ENCODE measurements at places on chromosomes 13 and 19. TPM values are rescaled to one million over a fixed set of nuclear protein-coding genes. Genes with fewer than 3 reads are reported as not detected.

The ZNF135 gene
- total RNA-seq = 7.5 TPM

DNA sequence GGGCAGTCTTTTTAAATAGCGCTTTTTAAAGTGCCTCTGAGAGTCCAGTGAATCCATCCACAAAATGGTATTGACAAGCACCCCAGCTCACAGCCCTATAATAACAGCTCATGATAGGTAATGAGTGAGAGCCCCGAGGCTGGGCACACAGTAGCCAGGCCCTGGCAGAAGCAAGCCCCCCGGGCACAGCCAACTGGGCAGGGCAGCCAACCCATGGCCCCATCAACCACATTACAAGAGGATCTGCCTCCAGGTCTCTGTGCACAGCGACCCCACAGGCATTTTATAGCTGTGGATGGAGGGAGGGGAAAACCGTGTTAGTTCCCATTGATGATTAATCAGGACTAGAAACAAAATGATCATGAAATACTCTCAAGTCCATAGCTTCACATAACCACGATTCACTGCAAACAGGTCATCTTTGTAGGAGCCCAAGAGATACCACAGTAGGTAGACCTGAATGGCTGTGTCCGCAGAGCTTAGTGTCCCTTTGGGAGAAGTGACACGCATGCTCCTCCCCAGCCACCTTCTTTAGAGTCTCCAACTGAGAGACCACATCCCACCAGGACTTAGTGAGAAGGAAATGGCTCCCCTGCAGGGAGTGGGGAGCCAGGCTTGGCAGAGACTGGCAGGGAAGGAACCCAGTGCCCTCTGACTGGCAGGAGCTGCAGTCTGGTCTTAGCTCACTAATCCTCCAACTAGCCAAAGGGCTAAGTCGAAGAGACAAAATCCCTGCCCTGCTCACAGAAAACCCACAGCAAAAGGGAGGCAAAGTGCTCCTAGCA is 4.3 kb upstream of the VSTM2B start:
- no peak for DNase-seq

The ZNF701 gene
- 30.6 TPM for total RNA-seq

The CYP4F2 gene
- total RNA-seq = not detected

DNA sequence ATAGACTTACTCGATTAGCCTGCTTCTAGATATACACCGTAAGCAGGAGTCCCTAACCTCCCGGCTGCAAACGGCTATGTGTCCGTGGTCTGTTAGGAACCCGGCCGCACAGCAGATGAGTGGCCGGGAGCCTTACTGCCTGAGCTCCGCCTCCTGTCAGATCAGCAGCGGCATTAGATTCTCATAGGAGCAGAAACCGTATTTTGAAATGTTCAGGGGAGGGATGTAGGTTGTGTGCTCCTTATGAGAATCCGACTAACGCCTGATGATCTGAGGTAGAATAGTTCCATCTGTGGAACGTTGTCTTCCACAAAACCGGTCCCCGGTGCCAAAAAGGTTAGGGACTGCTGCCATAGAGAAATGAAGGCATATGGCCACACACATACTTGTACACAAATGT is 1491.9 kb downstream of the SLITRK5 start:
- no peak for DNase-seq

- DNase-seq = no peak
These were observed 3.9 kb upstream of the CLEC4M start for GRCh38 chr19:7759156-7759555.

DNA sequence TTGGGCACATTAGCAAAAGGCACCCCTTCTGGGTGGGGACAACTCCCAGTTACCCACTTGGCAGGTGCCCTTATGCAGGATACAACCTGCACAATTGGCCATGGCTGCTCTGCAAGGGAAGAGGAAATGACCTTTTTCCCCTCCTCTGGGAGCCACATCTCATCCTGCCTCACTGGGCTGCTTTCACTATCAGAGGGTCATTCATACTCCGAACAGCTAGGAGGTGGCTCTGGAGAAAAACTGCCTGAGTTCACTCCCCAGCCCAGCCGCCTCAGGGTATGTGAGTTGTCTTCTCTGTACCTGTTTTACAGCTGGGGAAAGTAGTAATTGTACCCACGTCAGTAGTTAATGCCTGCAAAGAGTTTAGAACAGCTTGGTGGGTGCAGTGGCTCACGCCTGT is 7.1 kb upstream of the ACTN4 start:
- no peak for DNase-seq

DNA sequence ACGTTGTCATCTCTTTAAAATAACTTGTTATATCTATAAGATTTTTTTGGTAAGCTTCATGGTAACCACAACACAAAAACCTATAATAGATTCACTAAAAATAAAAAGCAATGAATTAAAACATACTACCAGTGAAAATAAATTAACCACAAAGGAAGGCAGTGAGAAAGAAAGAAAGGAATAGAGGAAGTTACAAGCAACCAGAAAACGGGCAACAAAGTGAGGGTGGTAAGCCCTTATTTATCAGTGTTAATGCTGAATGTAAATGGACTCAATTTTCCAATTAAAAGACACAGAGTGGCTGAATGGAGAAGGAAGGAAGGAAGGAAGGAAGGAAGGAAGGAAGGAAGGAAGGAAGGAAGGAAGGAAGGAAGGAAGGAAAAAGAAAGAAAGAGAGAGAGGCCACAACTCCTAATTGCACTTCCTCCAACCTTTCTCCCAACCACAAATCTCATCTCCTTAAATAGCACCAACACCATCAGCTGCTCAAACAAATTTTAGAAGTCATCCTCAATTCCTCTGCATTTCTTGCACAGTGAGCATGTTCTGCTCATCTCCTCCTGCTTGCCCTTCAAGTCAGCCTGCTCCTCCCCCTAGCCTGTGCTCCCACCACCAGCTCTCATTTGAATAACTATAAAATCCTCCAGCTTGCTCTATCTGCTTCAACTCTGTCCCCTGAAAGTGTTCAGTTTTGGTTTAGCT is 48.6 kb downstream of the CCNA1 start:
- DNase-seq = no peak

DNA sequence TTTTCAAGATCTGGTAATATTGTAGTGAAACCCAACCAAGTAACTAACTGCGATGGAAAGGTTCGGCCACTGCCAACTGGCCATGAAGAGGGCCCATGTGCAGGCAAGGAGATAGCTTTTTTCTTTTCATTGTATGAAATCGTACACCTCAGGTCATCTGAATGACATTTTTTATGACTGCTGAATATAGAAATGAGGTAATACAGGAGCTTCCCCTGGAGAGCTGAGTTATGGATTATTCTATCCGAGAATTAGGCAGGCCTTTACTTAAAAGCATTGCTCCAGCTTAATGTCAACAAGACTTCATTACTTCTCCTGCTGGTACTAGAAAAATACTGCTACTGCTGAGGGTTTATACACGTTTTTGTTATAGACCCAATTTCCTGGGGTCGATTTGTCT is 1215.6 kb downstream of the EFNB2 start:
- DNase-seq = no peak

DNA sequence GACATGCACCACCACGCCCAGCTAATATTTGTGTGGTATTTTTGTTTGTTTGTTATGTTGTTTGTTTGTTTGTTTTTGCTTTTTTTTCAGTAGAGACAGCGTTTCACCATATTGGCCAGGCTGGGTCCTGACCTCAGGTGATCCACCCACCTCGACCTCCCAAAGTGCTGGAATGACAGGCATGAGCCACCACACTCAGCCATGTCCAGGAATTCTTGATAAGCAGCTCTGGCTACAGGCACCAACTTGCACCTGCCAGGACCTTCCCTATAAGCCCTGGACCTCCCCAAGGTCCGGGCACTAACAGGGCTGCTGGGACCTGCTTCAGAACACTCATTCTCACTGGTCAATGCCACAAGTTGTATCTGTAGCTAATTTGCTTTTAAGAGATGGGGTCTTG is 48.7 kb downstream of the TINCR start:
- no peak for DNase-seq

- no peak for DNase-seq
These were observed 4.9 kb downstream of the CCDC122 start for GRCh38 chr13:43874504-43875092.

The ICAM3 gene
- total RNA-seq = 147 TPM

DNA sequence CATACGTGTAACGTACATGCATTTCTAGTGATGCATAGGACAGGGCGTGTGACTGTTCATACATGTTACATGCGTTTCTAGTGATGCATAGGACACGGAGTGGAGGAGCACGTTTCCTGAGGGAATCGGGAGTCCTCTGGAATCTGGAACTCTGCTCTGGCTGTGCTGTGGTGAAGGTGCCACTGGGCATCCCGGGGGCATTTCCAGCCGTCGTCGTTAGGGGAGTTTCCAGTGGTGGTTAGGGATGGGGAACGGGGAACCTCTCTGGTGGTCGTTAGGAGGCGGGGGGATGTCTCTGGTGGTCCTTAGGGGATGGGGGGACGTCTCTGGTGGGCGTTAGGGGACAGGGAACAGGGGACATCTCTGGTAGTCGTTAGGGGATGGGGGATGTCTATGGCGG is 209.6 kb upstream of the SOX1 start:
- DNase-seq = no peak

The BRME1 gene
- 2.0 TPM for total RNA-seq

GRCh38 chr13:95341441-95341840 is 40.2 kb upstream of the ABCC4 start:
- no peak for DNase-seq

- no peak for DNase-seq
These were observed 198.4 kb downstream of the POU4F1 start for GRCh38 chr13:78404846-78405360.

DNA sequence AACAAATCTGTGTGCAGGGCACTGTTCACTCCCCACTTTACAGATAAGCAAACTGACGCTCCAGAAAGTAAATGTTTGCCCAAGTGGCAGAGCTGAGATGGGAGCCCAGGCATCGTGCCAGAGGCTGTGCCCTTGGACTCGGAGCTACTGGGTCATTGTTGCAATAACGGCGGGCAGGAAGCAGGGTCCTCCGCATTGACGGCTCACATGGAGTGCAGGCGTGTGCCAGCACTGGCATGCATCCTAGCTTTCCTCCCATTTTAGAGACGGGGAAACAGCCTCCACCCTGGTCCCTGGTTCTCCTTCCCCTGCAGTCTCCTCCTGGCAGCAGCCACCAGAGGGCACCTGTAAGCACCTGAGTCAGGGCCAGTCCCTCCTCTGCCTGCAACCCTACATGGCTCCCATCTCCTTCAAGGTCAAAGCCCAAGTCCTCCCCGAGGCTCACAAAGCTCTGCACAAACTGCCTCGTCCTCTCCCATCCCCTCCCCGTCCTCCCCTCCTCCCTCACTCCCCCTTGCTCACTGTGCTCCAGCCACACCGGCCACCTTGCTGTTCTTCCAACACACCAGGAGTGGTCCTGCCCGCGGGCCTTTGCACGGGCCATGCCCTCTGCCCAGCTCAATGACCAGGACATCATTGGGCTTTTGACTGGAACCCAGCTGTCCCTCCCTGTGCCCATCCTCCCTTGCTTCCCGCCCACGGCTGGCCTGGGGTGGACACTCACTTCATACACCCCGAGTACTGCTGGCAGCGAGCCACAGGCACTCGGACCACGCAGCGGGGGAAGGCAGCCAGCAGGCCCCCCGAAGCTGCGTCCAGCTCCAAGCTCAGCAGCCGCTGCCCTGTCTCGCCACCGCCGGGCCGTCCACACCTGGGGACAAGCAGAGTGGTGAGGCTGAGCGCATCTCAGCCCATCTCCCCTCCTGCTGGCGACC is 7.7 kb upstream of the LRG1 start:
- DNase-seq = no peak

GRCh38 chr13:28710161-28710560 is 8.6 kb downstream of the SLC46A3 start:
- DNase-seq = no peak

GRCh38 chr13:97809576-97809975 is 143.9 kb upstream of the IPO5 start:
- no peak for DNase-seq

DNA sequence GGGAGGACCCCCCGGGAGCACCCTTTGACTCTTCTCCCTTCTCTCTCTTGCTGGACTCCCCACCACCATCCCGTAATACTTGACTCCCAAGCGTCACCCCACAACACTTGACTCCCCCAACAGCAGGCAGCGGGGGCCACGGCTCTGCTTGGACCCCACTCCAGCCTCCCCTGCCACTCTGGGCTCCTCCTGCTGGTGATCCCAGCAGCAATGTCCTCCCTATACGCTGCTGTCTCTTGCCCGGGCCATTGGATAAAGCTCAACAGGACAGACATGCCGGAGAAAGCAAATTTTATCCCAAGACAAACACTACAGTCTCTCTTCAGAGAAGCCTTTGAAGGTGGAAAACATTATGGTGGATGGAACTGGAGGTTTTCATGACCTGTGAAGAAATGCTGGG is 20.4 kb upstream of the AMER2 start:
- DNase-seq = no peak

The GPC5 gene
- total RNA-seq = 0.24 TPM

DNA sequence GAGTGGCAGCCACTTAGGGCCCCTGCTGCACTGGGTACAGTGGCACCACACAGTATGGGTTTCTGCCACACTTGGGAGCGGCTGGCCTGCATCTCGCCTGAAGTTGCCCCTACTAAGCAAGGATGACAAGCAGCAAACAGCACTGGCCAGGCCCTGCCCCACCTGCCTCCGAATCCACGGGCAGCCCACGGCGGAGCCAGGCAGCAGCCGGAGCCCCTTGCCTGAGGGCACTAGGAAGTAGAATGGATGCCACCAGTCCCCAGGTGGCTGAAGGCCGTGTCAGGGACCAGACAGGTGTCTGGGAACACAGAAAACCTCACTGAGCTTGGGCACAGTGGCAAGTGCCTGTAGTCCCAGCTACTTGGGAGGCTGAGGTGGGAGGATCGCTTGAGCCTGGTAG is 19.4 kb downstream of the MLLT1 start:
- no peak for DNase-seq

DNA sequence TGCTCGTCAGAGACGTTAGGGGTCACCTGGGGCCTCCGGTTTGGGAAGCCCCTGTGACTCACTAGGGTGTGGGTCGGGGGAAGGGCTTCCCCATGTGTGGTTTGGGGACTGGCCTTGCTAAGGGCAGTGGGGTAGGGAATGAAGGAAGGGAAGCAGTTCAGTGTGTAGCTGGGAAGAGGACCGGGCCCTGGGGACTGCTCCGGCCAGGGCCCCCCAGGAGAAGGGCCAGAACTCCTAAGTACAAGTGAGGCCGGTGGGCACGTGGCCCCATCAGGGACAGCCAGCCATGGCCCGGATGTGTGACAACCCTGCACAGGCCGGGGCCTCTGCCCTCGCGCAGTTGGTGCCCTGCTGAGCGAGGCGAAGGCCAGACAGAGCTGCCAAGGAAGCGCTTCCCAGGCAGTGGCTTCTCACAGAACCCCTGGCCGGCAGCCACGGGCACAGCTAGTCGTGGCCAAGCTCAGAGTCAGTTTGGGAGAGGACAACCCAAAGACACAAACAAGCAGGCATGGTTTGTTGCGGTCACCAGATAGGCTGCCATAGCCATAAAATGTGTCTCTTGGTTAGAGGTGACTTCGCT is 25.7 kb downstream of the TEX29 start:
- DNase-seq = no peak

All from activated B cell treated with CpG ODN at 0.5 μM for 24 hours (primary cell).